ENCODE measurements at places on chromosomes 5 and 9. TPM values are rescaled to one million over a fixed set of nuclear protein-coding genes. Genes with fewer than 3 reads are reported as not detected.
A peak's percentile ranks its signal among the peaks of the same experiment; 100 is the strongest.

GRCh38 chr5:128596071-128596470, 58.0 kb upstream of the FBN2 start:
- no peak for DNase-seq

- DNase-seq, result no peak
Observed at GRCh38 chr5:145983446-145983845, 47.1 kb downstream of the SH3RF2 start.

DNA sequence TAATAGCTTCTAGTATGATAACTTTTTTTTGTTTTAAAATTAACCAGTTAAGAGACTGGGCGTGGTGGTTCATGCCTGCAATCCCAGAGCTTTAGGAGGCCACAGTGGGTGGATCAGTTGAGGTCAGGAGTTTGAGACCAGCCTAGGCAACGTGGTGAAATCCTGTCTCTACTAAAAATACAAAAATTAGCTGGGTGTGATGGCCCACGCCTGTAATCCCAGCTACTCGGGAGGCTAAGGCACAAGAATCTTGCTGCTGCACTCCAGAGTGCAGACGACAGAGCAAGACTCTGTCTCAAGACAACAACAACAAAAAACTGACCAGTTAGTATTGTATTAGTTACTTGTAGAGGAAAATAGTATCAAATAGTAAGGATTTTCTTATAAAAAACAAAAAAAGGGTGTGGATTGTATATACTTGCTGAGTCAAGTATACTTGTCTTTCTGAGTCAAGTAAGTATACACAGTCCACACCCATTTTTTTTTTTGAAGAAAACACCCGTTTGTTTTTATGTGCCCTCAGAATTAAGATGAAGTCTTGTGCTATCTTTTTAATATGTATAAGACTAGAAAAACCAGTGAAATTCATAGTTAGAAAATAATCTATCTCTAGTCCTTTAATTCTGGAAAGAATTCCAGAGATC, 25.3 kb downstream of the UBAP1 start:
- no peak for DNase-seq

DNA sequence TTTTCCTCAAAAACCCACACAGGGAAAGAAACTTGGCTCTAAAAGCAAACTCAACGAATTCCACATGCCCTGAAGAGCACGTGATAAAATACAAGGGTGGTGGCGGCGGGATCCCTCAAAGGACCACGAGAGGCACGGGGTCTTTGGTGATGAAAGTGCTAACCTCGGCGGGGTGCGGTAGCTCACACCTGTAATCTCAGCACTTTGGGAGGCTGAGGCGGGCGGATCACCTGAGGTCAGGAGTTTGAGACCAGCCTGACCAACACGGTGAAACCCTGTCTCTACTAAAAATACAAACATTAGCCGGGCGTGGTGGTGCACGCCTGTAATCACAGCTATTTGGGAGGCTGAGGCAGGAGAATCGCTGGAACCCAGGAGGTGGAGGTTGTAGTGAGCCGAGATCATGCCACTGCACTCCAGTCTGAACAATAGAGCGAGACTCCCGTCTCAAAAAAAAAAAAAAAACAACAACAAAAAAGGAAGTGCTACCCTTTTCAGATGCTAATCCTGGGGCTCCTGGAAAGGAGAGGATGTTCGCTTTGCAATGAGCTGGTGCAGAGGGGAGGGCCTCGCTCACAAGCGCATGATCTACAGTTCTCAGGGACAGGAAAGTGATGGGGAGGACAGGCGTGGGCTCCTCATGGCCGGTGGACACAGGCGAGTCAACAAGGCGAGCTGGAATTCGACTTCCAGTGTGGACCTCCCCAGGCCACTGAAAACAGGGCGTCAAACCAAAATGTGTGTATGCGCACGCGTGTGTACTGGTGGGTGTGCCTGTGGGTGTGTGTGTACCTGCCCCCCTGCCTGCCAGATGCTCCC, 54.1 kb downstream of the USP20 start:
- DNase-seq, result no peak

NMUR2 gene
- total RNA-seq, result not detected

- DNase-seq, result no peak
Observed at GRCh38 chr9:135478829-135479468, 633 bp upstream of the PPP1R26 start.

- DNase-seq, result no peak
Observed at GRCh38 chr5:128424646-128425045, 113.4 kb downstream of the FBN2 start.

DMRT3 gene
- not detected for total RNA-seq

LEAP2 gene
- not detected for total RNA-seq

DNA sequence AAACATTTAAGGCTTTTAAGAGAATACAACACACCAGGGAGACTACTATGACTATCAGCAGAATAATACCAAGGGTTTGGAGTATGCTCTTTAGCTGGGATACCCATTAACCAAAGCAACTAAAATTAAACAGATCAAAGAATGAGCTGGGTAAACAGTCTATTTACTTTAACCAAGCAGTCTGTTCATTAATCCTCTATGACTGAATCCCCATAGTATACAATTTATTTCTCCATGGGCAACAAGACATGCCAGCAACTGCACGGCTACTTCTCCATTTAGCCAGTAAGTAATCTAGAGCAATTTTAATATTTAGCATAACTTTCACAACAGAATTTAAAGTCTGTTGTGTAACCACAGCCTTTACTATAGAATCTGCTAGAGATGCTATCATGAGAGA, 77.6 kb downstream of the CDO1 start:
- DNase-seq, result no peak

DNA sequence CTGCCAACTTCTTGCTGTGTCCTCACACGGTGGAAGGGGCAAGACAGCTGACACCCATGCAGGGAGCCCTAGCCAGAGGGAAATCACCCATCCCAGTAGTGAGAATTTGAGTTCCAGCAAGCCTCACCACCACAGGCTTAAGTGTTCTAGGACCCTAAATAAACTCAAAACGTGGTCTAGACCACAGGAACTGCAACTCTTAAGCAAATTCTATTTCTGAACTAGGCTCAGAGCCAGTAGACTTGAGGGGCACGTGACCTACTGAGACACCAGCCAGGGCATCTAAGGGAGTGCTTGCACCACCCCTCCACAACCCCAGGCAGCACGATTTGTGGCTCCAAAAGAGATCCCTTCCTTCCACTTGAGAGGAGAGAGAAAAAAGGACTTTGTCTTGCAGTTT, 96.0 kb upstream of the PHF24 start:
- no peak for DNase-seq

DNA sequence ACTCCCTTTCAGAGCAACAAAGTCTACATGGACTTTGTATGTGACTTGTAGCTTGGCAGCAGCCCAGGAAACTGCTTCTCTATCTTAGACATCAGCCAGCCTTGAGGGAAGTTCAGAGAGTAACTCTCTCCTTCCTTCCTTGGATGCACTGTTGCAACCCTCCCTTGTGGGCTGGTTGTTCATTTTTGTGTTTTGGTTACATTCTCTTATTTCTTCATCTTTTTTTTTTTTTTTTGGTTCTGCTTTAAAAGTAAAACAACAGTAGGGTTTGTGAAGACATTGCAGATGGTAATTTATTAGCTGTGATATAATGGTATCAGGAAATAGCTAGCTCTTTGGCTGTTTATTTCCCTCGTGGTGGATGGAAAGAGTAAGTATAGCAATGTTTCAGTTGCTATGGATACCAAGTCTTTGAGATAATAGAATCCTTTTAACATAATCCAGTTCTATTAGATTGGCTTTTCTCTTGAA, 97.9 kb upstream of the MAMDC2 start:
- peak; percentile 43 for DNase-seq

CDC20B gene
- not detected for total RNA-seq

- no peak for DNase-seq
Observed at GRCh38 chr5:124373883-124374282, 372.6 kb downstream of the ZNF608 start.

CRAT gene
- total RNA-seq, result 21.1 TPM

GRCh38 chr9:116269250-116269649, 115.7 kb downstream of the PAPPA start:
- DNase-seq, result no peak

DNA sequence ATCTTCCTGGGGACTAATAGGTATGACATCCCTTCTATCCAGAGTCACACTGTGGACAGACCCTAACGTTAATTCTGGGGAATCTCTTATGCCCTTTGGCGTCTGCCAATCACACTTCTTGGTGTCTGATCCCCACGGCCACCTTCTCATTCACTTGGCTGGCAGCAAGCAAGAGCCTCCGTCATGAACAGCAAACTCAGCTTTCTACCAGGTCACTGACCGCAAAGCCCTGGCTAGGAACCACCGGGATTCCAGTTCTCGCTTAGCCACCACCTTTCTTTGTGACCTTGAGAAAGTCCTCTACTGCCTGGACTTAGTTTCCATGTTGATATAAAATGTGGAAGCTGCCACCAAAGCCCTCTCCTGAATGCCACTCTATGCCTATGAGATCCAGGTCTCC, 67.7 kb upstream of the FCN1 start:
- peak; percentile 20 for DNase-seq

DNA sequence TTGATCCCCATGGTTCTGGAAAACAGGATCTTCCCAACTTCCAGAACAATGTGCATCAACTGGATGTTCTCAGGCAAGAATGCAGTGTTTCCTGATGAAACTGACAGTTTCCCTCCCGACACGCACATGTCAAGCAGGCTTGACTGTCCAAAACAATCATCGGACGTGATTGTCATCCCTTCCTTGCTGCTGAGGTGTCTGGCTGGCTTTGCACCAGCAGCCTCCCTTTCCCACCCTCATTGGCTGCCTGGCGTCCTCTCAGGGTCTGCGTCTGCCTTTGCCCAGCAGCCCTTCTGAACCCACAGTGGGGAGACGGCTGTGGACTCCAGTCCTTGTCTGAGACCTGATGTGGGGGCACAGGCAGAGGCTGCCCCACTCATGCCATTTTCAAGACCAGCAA, 110.8 kb downstream of the MARCHF3 start:
- DNase-seq, result no peak

- no peak for DNase-seq
Observed at GRCh38 chr9:14542071-14542470, 151.2 kb downstream of the ZDHHC21 start.

LCN6 gene
- total RNA-seq, result 6.3 TPM

- no peak for DNase-seq
Observed at GRCh38 chr5:73434907-73435306, 13.7 kb downstream of the FOXD1 start.

LHX6 gene
- total RNA-seq, result 2.7 TPM

DNA sequence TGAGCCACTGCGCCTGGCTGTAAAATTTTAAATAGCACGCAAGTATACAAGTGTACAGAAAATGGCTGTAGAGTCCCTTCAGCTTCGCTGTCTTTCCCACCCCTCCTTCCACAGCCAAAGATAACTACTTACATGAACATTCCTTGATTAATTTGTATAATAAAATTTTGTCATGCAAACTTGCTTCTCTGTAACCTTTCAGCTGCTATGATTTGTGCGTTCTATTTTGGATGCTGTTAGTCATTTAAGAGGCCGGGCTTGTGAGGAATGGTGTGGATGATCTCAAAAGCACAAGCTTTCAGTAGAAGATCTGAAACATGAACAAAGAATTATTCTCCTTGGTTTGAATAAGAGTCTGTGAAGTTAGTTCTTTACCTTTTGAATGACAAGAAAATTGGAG, 115.0 kb upstream of the TLE1 start:
- no peak for DNase-seq

TRPM3 gene
- total RNA-seq, result 0.10 TPM

NUTM2G gene
- not detected for total RNA-seq

BARHL1 gene
- not detected for total RNA-seq

DNA sequence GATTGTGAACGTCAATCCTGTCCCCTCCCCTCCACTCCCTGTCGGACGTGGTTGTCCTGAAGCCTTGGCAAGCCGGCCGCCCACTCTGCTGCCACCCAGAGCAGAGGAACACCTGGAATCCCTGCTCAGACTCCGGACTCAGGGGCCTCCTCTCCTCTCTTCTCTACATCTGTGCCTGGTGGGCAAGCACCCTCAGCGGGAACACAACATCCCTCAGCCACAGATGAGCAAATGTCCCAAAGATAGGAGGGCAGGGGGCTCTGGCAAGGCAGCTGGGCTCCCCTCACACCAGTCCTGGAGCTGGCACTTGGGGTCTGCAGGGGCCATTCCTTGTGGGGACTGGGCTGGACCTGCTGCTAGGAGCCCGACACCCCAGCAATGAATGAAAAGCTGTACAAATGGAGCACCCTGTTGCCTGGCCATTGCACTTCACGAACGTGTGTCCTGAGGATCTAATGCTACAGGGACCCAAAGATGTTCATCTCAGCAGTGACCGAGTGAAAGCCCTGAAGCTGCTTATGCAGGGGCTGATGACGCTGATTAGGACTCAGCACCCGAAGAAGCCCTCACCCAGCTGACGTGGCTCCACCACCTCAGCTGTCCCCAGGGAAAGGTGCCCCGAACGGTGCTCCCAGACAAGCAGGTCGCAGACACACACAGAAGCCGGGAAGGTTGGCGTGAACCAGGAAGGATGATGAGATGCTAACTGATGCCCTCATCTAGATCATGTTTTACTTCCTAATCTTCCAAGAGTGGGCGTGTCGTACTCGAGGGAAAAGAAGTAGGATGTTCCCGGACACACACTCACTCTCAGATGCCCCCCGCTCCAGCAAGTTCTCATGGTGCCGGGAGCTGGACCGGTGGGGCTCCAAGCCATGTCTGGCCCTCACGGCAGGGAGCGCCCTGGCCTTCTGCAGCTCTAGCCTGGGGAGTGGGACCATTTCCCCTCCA, 177.0 kb upstream of the PPP1R26 start:
- no peak for DNase-seq

COL23A1 gene
- 2.7 TPM for total RNA-seq

GRCh38 chr9:127897193-127897692, 2.2 kb downstream of the ST6GALNAC6 start:
- DNase-seq, result peak; percentile 77

GRCh38 chr5:138974227-138975063, 99.3 kb upstream of the LRRTM2 start:
- peak; percentile 89 for DNase-seq

PAPPA gene
- total RNA-seq, result 0.64 TPM

CA9 gene
- 5.2 TPM for total RNA-seq

PCDHA4 gene
- total RNA-seq, result 0.08 TPM

- no peak for DNase-seq
Observed at GRCh38 chr5:36369219-36369690, 67.6 kb upstream of the RANBP3L start.

DNA sequence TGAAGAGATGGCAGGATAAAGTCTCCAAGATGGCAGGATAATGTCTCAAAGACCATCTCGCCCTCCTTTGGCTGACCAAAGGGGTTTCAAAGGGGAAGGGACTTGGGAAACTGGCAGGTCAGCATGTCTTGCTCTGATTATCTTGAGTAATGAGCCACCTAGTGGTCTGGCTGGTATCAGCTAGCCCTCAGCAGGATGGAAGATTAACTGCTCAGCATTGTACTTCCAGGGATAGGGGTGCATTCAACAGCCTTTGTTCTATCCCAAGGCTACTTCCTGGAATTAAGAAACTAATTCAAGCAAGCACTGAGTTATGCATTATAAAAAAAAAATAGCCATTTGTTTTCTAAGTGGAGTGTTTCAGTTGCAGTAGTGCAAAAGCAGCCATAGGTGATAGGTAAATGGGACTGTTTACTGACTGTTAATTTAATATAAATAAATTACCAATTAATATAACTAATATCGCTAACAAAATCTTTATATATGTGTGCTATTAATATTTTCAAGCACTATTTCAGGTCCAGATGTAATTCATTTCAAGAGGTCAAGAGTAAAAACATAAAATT, 555.5 kb downstream of the CDH9 start:
- no peak for DNase-seq

SAXO1 gene
- total RNA-seq, result 0.30 TPM

GRCh38 chr9:82184524-82184923, 196.0 kb downstream of the SPATA31D1 start:
- DNase-seq, result no peak

FCN1 gene
- 2.9 TPM for total RNA-seq

GRCh38 chr5:142966121-142966420, 195.9 kb downstream of the ARHGAP26 start:
- no peak for DNase-seq

ACOT12 gene
- total RNA-seq, result 1.1 TPM

CTNND2 gene
- 0.21 TPM for total RNA-seq

All from lower leg skin (tissue), 4 donors.